Activated CD4-positive, alpha-beta T cell treated with anti-CD3 and anti-CD28 coated beads, Interleukin-2, amount 50 U/mL, for 4 hours (primary cell): ENCODE measurements at places on chromosomes 2 and 18.

DNA sequence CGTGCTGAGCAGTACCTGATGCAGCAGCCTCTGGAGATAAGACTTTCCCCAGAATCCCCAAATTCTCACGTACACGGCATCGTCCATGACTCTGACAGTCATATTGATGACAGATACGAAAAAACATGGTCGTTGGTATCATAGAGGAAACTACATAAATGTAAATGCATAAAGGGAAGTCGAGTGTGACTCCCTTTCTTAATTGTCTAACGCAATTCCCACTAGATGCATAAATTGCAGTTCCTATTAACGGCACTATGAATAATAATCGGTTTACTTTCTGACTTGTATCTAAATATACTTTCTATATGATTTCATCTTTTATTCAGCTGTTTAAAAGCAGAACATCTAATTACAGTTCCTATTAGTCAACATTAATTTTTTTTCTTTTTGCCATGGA is 322.6 kb upstream of the REV1 start:
- DNase-seq, result no peak

- DNase-seq, result no peak
Measured at GRCh38 chr2:150383587-150383986, 103.9 kb downstream of the RND3 start.

DNA sequence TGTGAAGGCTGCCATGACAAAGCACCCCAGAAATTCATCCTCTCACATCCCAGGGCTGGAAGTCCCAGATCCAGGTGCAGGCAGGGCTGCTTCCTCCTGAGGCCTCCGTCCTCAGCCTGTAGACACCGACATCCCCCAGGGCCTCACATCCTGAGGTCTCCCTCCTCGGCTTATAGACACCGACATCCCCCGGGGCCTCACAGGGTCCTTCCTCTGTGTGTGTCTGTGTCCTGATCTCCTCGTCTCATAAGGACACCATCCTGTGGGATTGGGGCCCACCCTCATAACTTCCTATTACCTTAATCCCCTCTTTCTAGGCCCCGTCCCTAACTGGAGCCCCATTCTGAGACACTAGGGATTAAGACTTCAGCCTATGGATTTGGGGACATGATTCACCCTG is 92.0 kb upstream of the SNTG2 start:
- no peak for DNase-seq

GRCh38 chr2:61172671-61173070 is 10.7 kb downstream of the C2orf74 start:
- DNase-seq, result no peak

- DNase-seq, result no peak
Measured at GRCh38 chr2:86603905-86604304, 19.8 kb downstream of the RNF103 start.

- DNase-seq, result no peak
Measured at GRCh38 chr2:128405981-128406613, 87.4 kb upstream of the HS6ST1 start.

- DNase-seq, result no peak
Measured at GRCh38 chr18:44855681-44856080, 175.0 kb downstream of the SETBP1 start.

DNA sequence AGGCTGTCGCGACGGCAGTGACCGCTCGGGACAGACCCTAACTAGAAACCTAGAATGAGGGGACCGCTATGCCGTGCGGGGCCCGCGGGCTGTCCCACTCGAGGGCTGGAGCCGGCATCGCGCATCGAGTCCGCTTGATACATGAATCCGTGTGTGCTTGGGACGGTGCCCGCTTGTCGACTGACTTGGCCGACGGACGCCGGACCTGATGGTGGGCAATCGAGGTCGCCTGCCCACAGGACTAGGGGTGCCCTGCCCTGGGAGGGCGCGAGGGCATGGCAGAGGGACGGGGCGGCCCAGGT is 749 bp upstream of the PTMA start:
- DNase-seq, result peak; percentile 39

DNA sequence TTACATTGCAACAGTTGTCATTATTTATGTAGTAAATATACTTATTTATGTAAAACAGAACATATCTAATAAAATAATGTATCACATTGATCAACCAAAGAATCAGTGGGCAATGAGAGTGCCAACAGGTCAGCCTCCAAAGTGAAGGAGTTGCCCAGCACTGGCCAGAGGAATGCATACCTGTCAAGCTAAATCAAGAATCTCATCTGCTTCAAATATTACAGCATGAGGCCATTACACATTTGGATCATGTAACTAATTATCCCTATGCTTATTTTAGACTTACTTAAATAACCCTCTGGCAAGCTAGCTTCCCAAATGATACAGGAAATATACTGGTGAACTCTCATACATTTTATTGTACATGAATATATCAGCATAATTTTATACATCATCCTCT is 1211.7 kb upstream of the ACVR2A start:
- no peak for DNase-seq

- DNase-seq, result peak; percentile 90
Measured at GRCh38 chr2:15577071-15577735, 14.5 kb upstream of the DDX1 start.

GRCh38 chr2:224984637-224985036 is 57.6 kb downstream of the DOCK10 start:
- DNase-seq, result no peak

DNA sequence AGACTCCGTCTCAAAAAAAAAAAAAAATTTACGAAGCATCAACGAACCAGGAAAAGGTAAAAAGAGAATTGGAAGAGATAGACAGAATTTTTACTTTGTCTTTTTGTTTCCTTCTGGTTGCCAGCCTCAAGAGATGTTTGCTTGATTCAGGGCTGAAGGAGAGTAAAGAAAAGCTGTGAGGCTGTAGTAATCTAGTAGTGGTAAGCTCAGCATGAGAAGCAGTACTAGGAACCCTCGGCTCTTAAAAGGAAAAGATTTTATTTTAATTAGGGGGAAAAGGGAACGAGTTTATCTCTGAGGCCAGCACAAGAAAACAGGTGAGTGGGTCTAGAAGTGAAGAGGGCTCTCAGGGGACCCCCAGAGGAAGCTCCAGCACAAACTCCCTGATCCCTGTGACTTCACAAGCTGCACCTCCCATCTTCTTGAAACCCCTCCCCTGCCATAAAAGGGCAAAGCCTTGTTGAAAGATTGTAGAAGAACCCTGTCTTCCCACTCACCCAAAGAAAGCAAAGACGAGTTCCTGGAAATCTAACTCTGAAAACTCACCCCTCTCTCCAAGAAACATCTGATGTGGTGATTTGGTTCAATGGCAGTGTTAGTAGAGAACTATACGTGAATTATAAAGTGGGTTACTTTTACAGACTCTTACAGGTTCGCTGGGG is 8.6 kb downstream of the RBMS1 start:
- DNase-seq, result peak; percentile 18

GRCh38 chr2:43519643-43520221 is 76.1 kb downstream of the THADA start:
- no peak for DNase-seq
